ENCODE measurements at places on chromosomes 7 and 10.
A peak's percentile ranks its signal among the peaks of the same experiment; 100 is the strongest.

GRCh38 chr10:42574336-42574735, 64.0 kb downstream of the ZNF33B start:
- DNase-seq = no peak

- peak; percentile 82 for DNase-seq
Measured at GRCh38 chr10:30967650-30968410, 63.8 kb downstream of the ZNF438 start.

- peak; percentile 78 for DNase-seq
Measured at GRCh38 chr7:47783456-47784223, 164.6 kb downstream of the PKD1L1 start.

DNA sequence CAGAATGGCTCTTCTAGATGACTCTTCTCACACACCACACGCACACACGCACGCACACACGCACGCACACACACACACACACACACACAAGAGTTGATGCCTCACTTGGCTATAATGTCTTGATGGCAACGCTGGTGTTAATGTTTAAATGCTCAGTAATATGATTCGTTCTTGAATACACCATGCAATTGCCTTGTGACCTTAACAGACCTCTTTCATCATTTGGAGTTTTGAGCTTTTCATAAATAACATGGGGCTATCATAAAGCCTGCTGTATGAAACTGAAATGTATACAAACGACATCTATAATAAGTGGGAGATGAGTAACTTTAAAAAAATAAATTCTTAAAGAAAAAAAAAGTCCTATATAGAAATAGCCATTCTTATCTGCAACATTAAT, 8.2 kb downstream of the JCAD start:
- DNase-seq = no peak

- DNase-seq = peak; percentile 23
Measured at GRCh38 chr10:84291384-84291783, 37.0 kb upstream of the CCSER2 start.

DNA sequence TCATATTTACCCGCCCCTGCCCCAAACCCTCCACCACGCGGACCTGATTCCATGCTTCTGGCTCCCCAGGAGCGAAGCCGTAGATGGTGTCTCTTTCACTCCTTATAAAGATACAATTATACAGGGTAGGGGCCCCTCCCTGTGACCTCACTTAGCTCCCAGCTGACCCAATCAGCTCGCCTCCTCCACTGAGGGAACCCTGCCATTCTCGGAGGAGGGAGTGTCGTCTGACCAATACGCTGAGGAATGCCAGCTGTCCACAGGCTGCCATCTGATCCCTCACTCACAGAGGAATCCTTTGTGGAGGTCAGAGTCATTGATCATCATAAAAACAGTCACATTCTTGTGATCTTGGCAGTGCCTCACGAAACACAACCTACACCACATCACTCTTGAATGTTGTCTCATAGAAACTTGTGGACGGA, 67.5 kb upstream of the INSIG1 start:
- peak; percentile 39 for DNase-seq

GRCh38 chr7:134809616-134810015, 30.2 kb downstream of the CALD1 start:
- DNase-seq = no peak

- no peak for DNase-seq
Measured at GRCh38 chr7:19024261-19024660, 93.2 kb downstream of the TWIST1 start.

DNA sequence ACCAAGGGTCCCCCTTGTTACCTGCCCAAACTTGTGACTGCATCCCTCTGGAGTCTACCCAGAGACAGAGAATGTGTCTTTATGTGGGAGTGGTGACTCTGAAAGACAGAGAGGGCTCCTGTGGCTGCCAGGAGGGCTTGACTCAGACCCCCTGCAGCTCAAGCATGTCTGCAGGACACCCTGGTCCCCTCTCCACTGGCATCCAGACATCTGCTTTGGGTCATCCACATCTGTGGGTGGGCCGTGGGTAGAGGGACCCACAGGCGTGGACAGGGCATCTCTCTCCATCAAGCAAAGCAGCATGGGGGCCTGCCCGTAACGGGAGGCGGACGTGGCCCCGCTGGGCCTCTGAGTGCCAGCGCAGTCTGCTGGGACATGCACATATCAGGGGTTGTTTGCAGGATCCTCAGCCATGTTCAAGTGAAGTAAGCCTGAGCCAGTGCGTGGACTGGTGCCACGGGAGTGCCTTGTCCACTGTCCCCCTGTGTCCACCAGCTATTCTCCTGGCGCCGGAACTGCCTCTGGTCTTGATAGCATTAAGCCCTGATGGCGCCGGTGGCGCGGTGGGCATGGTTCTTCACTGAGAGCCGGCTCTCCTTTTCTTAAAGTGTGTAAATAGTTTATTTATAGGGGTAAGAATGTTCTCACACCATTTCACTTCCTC, 19.4 kb upstream of the SH2D4B start:
- no peak for DNase-seq

DNA sequence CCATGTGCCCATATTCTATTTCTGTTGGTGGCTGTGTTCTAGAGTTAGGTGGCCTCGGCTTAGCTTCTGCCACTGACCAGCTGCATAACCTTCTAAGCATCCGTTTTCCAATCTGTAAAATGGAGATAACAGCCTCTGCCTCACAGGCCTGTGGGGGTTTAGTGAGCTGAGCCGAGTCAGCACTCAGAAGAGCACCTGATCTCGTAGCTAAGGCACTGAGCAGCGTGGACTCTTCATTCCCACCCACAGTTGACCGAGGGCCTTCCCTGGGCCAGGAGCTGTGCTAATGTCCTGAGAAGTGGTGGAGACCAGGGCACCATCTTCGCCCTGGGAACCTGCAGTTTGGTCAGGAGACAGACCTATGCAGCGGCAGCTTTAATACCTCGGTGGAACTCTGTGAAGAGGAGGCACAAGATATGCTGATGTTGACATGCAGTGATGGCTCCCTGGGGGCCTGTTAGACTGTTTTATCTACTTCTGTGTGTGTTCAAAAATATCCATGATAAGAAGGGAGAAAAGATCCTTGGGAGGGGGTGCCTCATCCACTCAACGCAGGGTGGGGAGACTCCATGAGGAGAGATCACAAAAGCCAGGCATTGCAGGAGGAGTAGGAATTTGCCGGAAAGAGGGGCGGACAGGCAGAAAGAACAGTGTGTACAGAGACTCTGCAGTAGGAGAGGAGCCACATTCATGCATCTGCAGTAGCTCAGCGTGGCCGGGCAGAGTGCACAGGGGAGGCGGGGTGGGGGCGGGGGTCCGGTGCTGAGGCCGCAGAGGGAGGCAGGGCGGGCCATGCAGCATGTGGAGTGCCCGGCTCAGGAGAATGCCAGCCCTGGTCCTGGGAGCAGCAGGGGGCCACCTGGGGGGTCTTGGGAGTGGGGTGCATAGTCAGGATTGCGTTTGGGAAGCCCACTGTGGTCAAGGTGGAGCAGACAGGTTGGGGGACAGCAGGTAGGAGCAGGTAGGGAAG, 136.8 kb downstream of the C10orf105 start:
- DNase-seq = no peak

GRCh38 chr7:126450269-126450671, 802.5 kb downstream of the GRM8 start:
- no peak for DNase-seq

- DNase-seq = no peak
Measured at GRCh38 chr10:124864421-124865193, 63.0 kb downstream of the ABRAXAS2 start.

GRCh38 chr10:19638182-19638895, 177.9 kb upstream of the PLXDC2 start:
- no peak for DNase-seq

GRCh38 chr7:92813390-92814024, 22.9 kb downstream of the CDK6 start:
- no peak for DNase-seq

GRCh38 chr7:6691609-6692106, 15.1 kb downstream of the ZNF12 start:
- DNase-seq = no peak

GRCh38 chr7:111059833-111060232, 31.1 kb upstream of the LRRN3 start:
- DNase-seq = no peak

- DNase-seq = no peak
Measured at GRCh38 chr7:26326211-26326610, 34.5 kb downstream of the SNX10 start.

GRCh38 chr7:95688931-95689495, 83.3 kb upstream of the DYNC1I1 start:
- DNase-seq = no peak

- no peak for DNase-seq
Measured at GRCh38 chr7:115096262-115096661, 174.4 kb downstream of the MDFIC start.

GRCh38 chr10:128137877-128138276, 11.7 kb upstream of the MKI67 start:
- DNase-seq = no peak

GRCh38 chr7:44072364-44073231, 7.2 kb upstream of the PGAM2 start:
- DNase-seq = peak; percentile 52

DNA sequence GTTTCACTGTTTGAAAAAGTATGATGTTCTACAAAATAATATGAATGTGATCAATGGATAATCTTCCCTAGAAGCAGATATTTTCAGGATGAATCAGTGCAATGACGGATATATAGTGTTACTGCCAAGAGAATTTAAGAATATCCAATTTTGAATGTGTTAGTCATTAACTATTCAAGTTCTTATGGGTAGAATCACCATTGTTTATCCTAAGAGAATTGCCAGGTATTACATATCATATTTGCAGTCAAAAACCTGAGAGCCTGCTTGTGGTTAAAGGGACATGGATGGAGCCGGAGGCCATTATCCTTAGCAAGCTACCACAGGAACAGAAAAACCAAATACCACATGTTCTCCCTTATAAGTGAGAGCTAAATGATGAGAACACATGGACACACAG, 26.9 kb downstream of the AHR start:
- DNase-seq = no peak

DNA sequence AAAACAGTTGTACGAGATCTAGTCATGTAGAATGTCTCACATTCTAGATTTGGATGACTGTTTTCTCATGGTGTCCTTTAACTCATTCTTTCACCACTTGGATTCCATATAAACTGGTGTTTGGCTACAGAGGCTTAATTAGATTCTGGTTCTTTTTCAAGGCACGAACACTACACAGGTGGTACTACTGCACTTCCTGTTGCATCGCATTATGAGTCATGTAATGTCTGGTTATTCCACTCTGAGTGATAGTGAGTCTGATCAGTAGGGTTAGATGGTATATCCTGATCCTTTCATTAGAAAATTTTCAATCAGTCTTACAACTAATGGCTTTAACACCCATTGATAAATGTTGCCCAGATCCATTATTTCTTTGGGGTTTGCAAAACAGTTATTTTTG, 11.2 kb upstream of the AKAP9 start:
- no peak for DNase-seq

- DNase-seq = no peak
Measured at GRCh38 chr7:25353196-25353595, 124.9 kb upstream of the NPVF start.

- DNase-seq = no peak
Measured at GRCh38 chr10:2790396-2791188, 276.8 kb upstream of the PFKP start.

GRCh38 chr7:85262891-85263290, 76.0 kb upstream of the SEMA3D start:
- DNase-seq = no peak

DNA sequence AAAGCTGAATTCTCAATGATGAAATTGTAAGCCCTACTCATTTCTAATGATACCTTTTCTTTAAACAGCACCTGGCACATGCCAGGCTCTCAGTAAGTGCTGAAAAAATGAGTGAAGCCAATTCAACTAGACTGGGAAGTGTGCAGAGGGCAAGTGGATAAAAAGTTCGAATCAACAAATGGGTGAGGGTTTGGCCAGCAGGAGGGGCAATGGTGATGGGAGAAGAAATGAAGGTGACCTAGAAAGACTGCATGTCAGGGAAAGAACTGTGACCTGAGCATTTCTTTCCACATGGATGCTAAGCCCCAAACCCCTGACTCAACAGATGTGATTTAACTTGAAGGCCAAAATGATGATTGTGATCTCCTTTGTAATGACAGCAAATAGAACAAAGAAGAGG, 54.6 kb downstream of the DKK1 start:
- DNase-seq = no peak

DNA sequence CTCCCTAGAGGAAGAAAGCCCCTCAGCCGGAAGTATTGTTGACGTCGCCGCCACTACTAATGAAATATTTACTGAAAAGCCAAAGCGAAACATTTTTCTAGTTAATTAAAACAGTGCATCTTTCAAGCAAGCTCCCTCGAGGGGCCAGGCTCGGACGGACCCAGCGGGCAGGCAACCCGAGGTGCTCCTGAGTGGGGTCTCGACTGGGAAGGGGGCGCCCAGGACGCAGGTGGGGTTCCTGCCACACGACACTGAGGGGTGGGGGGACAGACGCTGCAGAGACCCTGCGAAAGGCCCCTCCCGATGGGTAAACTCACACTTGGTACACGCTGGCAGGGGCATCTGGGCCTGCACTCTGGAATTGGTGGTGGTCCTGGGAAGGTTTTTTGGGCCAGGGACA, 72.4 kb upstream of the ADGRA1 start:
- DNase-seq = no peak

DNA sequence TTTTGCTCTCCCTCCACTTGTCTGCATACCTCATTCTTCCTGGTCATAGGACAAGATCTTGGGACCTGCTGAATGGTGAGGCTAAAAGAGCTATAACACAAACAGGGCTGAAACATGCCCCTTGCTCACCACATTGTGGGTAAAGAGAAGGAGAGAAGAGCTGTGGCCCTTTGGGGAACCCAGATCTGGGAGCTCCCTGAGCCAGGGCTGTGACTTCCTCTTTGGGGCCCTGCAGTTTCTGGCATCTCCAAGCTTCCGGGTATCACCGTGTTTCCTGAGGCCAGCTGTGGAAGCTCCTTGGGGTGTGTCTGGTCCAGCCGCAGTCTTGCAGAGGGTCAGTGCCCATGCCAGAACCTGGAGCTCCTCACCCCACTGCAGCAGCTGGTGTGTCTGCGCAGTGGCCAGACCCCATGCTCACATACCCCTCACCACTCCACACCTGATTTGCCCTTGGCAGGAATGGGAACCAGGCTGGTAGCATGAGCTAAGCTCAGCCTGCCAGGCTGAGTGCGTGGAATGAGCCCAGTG, 34.0 kb downstream of the DKK1 start:
- DNase-seq = no peak

DNA sequence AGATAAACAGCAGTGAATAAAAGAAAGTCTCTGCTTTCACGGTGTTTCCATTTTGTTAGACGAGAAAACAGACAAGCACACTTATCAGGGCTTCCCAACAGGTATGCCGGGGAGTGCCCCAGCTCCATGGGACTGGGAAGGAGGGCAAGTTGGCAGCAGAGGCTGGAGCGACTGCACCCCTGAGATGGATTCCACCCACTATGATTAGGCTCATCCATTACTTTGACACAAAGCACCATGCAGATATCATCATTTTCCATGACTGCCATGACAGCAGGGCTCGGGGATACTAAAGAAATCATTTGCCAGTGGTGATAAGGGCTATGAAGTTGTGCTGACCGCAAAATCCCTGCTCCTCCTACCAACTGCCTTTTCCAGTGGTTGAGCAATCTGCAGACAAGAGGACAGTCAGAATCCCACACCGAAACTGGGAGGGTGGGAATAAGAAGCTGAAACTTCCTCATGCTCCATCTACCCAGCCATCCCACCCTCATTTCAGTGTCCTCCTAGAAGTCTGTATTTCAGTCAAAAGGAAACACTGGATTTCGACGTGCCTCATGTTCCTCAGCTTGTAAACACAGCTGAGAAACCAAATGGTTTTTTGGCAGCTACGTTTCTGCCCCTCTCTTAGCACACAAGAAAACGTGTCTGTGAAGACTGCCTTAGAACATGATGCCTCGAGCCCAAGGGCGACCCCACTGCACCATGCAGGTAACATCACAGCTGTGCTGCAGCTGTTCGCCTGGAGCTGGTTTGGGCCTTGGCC, 15.5 kb downstream of the CREB3L2 start:
- no peak for DNase-seq

- DNase-seq = no peak
Measured at GRCh38 chr7:149794661-149795060, 21.3 kb upstream of the ZNF467 start.

All from muscle of arm (tissue), 14 donors.